ENCODE measurements at places on chromosomes 3 and 15.

GRCh38 chr3:157573780-157574378, 70.7 kb upstream of the VEPH1 start:
- no peak for DNase-seq

GRCh38 chr3:140599009-140599408, 78.9 kb upstream of the TRIM42 start:
- DNase-seq: no peak

GRCh38 chr3:32842531-32842931, 24.7 kb downstream of the TRIM71 start:
- DNase-seq: no peak

DNA sequence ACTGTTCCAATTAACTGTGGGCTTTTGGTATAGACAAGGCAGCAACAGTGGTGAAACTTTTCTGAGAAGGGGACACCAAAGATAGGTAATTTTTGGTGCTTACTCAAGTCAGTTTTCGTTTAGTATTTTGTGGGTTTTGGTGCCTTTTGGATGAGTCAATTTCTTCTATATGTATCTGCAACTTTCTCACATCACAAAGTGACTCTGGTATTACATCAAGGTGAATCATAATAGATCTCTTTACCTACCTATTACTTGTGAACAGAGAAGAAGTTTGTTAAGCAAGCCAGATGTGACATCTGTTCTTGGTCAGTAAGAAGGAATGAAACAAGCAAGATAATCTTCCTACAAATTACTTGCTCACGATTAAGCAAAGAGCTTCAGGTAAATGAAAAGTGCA, 732.4 kb upstream of the DPPA4 start:
- no peak for DNase-seq

DNA sequence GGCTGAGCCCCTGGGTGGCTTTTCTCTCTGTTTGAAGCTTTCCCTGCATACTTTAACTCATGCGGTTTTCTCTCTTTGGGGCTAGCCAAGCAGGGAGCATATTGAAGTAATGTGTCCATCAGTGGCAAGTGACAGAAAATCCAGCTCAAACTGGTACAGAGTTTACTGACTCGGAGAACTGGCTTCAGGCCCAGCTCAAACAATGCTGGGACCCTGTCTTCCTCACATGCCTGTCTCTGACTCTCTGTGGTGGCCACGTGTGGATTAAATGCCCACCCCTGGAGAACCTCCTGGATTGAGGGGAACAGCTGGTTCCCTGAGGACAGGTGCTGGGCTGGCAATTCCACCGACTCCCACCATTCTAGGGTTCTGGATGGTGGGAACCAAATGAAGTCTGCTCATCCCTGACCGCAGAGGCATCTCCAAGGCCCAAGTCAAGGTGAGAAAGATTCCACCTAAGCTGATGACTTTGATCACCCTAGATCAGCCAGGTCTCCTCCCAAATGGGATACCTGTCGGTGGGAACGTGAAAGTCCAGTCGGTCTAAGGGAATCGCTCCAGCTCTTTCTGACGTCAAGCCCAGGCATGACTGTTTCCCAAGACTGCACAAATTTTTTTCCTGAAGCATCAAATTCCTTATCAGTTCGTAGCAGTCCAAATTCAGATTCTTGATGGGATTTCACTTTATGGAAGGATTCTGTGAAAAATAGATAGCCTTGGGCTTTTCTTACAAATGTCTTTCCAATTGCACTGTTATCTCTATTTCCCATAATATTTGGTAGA, 16.3 kb upstream of the HDAC11 start:
- DNase-seq: no peak

DNA sequence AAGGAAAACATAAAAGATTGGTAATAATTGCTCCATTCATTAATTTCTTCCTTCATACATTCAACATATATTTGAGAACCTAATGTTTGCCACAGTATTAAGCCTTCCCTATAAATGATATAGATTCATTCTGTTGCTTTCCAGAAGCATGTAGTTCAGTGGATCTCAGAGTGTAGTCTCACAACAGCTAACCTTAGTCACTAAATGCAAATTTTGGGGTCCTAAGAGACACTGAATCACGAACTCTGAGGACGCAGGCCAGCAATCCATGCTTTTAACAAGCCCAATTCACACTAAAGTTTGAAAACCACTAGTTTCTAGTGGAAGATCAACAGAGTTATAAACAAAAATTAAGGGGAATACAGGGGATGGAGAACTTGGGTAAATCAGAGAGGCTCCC, 7.2 kb upstream of the AQR start:
- no peak for DNase-seq

GRCh38 chr15:68783226-68784058, 37.3 kb downstream of the ANP32A start:
- peak; percentile 60 for DNase-seq

- no peak for DNase-seq
These were observed 350.7 kb upstream of the PROK2 start for GRCh38 chr3:72135636-72136035.

- DNase-seq: no peak
These were observed 35.0 kb upstream of the CFAP161 start for GRCh38 chr15:81098861-81099651.

DNA sequence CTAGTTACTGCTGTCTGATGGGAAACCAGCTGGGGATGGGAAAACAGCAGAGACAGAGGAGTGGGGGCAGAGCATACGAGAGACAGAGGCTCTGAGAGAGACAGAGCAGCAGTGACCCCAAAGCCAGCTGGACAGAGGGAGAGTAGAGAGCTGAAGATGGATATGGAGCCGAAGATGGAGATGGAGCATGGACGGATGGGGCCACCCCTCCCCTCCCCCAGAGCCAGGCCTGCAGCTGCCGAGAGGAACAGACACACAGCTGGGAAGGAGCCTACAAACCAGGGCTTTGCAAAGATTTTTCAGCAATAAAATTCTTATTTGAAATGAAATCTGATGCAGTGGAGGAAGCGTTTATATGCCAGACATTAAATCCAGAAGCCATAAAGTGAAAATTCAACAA, 167.6 kb upstream of the LINGO1 start:
- DNase-seq: no peak
